ENCODE measurements at places on chromosomes 13 and 19.

DNA sequence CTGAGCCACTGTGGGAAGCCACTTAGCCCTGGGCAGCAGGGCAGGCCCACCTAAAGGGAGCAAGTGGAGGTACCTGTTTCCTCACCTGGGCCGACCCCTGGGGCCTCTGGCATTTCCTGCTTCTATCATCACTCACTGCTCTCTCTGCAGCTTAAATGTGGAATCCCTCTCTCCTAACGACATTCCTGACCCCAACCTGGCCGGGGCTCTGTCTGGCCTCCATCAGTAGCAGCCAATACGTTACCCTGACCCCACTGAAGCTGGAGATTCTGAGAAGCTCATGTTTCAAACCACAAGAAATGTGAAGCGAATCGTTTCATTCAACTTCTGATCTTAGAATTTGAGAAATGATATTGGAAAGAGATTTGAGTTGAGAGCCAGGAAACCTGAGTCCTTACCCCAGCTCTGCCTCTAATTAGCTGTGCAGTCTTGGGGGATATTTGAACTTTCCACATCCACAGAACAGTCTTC lies 39.9 kb downstream of the DOCK9 start:
- no peak for DNase-seq

DNA sequence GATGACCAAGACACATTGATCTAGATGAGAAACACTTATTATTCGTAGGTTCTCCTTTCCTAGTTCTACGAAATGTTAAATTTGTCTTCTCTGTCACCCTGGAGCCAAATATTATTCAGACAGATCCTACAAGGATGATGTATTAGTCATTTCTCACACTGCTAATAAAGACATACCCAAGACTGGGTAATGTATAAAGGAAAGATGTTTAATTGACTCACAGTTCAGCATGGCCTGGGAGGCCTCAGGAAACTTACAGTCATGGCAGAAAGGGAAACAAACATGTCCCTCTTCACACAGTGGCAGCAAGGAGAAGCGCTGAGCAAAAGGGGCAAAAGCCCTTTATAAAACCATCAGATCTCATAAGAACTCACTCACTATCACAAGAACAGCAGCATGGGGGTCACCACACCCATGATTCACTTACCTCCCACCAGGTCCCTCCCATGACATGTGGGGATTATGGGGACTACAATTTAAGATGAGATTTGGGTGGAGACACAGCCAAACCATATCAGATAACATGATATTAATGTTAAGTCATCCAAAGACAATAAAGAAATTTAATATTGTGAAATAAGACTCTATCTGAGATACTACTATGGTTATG lies 1248.8 kb upstream of the SLC10A2 start:
- no peak for DNase-seq

DNA sequence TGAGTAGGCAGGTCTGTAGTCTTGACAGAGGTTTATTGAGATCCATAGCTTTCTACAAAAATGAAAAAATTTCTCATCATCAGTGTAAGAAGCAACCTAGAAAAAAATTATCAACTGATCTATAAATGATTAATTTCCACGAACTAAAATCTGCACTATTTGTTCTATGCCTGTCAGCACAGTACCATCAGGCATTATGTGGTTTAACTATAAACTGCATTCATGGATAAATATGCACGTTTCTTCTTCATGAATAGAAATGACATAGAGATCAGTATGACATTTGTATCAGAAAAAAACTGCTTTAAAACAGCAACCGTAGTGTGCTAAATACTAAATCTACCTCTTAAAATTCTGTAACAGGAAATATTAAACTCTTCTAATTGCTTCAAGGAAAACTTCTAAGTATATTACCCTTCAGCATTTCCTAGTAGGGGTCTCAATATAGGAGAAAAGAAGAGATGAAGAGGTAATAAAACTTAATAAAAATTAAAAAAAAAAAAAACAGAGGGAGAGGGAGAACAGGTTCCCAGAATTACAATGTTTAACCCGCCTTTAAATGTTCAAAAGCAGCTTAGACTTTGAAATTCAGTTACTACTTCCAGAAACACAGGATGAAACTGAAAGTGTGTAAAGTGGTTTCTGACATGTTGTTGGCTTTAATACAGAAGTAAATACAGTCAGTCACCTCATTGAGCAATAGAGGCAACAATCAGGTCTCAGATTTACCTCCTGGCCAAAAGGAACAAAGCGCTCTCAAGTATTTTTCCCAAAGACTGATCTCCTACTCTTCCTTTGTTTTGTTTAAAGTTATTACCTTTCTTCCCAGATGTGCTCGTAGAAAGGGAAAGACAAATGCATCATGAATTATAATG lies 144.4 kb downstream of the DIAPH3 start:
- DNase-seq = no peak

DNA sequence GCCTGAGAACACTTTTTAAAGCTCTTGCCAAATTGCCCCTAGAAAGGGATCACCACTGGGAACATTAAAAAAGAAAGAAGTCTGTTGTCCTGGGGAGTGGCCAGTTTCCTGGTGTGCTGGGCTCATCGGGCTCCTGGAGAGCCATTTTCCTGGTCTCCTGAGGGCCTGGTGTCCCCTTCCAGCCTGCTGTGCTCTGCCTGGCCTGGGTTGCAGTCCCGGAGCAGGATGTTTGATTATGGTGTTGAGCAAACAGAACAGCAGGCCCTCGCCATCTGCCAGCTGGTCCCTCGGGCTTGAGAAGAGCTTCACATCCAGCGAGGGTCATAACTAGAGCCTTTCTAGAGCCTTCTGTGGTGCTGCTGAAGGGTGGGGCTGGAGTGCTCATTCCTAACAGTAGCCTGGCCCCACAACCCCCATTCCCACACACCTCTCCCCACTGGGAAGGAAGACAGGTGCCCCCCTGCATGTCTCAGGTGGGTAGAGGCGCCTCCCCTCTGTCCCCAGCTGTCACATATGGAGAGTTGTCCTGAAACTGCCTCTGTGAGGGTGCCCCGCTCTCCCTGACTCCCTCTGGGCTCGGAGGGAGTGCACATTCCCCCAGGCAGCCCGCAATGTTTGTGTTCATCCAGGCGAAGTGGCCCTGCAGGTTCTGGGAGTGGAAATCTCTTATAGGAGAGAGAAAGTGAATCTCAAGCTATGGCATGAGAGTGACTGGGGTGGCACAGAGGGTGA lies 151.1 kb downstream of the SIPA1L3 start:
- no peak for DNase-seq

DNA sequence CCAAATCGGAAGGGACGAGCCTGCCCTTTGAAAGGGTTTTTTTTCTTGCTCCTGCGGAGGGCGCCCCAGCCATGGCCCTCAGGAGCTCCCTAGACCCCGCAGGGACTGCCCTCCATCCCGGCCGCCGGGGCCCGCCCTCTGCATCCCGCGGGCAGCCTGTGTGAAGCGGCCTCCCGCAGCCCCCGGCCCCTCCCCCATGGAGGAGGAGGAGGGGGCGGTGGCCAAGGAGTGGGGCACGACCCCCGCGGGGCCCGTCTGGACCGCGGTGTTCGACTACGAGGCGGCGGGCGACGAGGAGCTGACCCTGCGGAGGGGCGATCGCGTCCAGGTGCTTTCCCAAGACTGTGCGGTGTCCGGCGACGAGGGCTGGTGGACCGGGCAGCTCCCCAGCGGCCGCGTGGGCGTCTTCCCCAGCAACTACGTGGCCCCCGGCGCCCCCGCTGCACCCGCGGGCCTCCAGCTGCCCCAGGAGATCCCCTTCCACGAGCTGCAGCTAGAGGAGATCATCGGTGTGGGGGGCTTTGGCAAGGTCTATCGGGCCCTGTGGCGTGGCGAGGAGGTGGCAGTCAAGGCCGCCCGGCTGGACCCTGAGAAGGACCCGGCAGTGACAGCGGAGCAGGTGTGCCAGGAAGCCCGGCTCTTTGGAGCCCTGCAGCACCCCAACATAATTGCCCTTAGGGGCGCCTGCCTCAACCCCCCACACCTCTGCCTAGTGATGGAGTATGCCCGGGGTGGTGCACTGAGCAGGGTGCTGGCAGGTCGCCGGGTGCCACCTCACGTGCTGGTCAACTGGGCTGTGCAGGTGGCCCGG lies 815 bp downstream of the MAP3K10 start:
- no peak for DNase-seq

- DNase-seq = no peak
Measured at GRCh38 chr13:48775804-48776203, 122.1 kb downstream of the CYSLTR2 start.

DNA sequence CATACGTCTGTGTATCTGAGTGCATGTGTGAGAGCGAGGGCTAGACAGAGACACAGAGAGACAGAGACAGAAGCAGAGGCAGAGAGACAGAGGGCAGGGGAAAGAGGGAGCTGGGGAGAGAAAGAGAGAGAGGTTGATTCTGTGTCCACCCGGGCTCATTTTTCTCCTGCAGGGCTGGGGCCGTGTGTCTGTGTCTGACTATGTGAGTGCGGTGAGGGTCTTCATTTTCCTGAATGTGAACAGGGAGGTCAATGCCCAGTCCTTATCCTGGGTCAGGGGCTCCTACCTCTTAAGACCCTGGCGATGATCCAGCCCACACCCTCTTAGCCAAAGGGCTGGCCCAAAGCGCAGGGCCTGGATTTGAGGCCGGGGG lies 17.7 kb downstream of the LRRC4B start:
- no peak for DNase-seq

- DNase-seq = no peak
Measured at GRCh38 chr13:84570831-84571230, 688.6 kb upstream of the SLITRK1 start.

- no peak for DNase-seq
Measured at GRCh38 chr13:67147342-67148133, 82.6 kb downstream of the PCDH9 start.

- DNase-seq = peak; percentile 39
Measured at GRCh38 chr19:48858984-48859710, 9.3 kb downstream of the PLEKHA4 start.

GRCh38 chr19:52066258-52066863 lies 17.7 kb upstream of the ZNF432 start:
- no peak for DNase-seq

DNA sequence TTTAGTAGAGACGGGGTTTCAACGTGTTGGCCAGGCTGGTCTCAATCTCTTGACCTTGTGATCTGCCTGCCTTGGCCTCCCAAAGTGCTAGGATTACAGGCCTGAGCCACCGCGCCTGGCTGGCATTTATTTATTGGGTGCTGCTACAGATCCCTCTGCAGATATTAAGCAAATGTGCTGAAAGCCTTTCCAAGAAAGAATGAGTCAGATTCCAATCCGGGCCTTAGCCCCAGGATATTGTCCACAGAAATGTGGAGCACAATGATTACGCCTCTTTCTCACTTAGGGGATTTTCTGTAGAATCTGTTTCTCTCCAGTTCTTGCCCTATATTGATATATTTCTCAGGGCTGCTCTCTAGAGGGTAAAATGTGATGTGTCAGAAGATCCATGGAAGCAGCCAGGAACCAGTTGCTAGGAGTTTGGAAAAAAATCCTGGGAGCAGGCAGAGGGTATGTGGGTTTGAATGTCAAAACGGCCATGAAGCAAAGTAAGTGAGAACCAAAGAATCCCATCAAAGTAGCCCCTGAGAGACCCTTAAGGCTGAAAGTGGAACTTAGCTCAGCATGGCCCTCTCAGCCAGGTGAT lies 24.8 kb upstream of the IGFL4 start:
- no peak for DNase-seq

DNA sequence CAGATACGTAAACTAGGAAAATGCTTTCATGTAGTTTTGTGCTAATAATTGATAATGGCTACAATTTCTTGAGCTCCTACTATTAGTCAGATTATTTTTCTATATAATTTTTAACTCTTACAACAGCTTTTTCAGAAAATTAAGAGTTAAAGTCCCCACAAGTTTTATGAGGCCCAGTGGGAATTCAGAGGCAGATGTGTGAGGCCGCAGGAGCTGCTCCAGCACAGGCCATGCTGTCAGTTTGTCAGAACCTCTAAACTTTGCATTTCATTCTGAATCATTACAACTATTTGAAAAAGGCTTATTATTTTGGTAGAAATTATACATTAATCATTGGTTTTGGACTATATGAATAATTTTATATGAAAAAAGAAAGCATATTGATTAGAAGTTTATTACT lies 370.8 kb downstream of the MYO16 start:
- no peak for DNase-seq

DNA sequence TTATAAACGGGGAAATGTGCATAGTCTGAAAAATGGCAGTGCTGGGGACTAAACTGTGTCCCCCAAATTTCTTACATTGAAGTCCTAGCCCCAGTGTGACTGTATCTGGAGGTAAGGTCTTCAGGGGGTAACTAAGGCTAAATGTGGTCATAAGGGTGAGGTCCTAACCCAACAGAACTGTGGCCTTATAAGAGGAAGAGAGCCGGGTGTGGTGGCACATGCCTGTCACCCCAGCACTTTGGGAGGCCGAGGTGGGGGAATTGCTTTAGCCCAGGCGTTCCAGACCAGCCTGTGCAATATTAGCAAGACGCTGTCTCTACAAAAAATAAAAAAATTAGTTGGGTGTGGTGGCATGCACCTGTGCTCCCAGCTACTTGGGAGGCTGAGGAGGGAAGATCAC lies 17.8 kb downstream of the PROZ start:
- DNase-seq = no peak

GRCh38 chr19:18308948-18309325 lies 13.9 kb downstream of the LSM4 start:
- DNase-seq = no peak

DNA sequence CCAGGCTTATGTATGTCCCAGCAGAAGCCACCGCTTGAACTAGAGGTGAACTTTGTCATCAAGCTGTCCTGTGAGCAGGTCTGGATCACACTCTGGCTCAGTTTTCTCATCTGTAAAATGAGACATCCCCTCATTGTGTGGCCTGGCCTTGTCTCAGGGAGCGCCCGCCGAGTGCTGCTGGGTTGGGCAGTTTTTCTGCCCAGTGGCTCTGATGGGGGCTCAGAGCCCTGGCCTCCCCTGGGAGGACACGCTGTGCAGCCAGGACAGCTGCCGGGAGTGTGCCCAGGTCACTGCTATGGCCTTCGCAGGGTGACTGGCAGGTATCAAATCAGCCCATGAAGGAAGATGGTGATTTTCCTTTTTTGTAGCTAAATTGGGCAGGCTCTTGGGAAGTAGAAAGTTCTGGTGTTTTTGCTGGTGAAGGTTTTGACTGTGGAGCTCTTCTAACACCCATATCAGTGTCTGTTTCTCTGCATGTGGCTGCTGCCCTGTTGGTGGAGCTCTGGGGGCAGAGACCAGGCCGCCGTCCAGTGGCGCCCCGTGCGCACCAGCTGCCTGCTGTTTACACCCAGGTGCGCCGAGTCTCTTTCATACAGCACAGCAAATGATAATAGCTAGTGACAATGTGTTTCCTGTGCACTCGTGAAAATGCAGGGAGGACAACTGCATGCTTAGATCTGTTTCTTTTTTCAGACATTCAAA lies 40.8 kb downstream of the SLC7A9 start:
- DNase-seq = no peak

- no peak for DNase-seq
Measured at GRCh38 chr19:15812060-15812722, 3.3 kb downstream of the OR10H1 start.

DNA sequence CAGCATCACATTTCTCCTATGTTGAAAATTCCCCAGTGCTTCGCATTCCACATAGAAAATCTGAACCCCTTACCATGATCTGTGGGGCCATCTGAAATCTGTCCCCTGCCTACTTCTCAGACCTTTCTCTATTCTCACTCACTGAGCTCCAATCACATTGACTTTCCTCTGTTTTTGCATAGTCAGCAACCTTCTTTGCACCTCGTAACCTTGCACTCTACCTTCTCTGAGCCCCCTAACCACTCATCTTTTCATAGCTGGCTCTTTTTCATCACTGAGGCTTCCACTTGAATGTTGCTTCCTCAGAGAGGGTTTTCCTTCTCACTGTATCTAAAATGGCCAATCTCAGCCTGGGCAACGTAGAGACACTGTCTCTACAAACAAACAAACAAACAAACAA lies 286.3 kb downstream of the GPC5 start:
- DNase-seq = no peak
